ENCODE measurements at places on chromosomes 1 and 21. TPM values are rescaled to one million over a fixed set of nuclear protein-coding genes. Genes with fewer than 3 reads are reported as not detected.

SERTAD4 gene
- total RNA-seq, result 0.72 TPM

NIPAL3 gene
- 34.9 TPM for total RNA-seq

FAM43B gene
- total RNA-seq, result not detected

TNNT2 gene
- total RNA-seq, result 1.3 TPM

KIF21B gene
- total RNA-seq, result 2.2 TPM

UBE2U gene
- total RNA-seq, result not detected

VTCN1 gene
- total RNA-seq, result 4.8 TPM

IGSF9 gene
- total RNA-seq, result 8.7 TPM

DPH2 gene
- 27.7 TPM for total RNA-seq

SLC37A1 gene
- 7.7 TPM for total RNA-seq

ADPRS gene
- total RNA-seq, result 40.9 TPM

SV2A gene
- total RNA-seq, result 1.7 TPM

Measured in tracheal epithelial cell (primary cell).